ENCODE measurements at places on chromosomes 4 and X.

GRCh38 chr4:108450236-108450898, 170.0 kb upstream of the RPL34 start:
- DNase-seq = no peak

DNA sequence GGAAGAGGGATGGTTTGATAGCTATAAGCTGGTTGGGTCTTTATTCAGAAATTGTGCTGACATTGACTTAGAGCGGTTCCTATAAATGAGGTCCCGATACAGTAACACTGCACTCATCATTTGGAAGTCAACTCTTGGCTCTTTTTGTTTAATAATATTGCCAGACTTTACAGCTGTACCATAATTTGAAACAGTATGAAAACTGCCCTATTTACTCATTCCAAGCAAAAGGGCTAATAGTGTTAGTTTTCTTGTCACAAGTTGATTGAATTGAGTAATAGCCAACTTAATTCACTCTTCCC, 128.4 kb upstream of the LIMCH1 start:
- DNase-seq = no peak

GRCh38 chrX:1649621-1650020, 34.8 kb downstream of the ASMT start:
- DNase-seq = no peak

- no peak for DNase-seq
Measured at GRCh38 chr4:44760142-44760898, 34.0 kb upstream of the GNPDA2 start.

DNA sequence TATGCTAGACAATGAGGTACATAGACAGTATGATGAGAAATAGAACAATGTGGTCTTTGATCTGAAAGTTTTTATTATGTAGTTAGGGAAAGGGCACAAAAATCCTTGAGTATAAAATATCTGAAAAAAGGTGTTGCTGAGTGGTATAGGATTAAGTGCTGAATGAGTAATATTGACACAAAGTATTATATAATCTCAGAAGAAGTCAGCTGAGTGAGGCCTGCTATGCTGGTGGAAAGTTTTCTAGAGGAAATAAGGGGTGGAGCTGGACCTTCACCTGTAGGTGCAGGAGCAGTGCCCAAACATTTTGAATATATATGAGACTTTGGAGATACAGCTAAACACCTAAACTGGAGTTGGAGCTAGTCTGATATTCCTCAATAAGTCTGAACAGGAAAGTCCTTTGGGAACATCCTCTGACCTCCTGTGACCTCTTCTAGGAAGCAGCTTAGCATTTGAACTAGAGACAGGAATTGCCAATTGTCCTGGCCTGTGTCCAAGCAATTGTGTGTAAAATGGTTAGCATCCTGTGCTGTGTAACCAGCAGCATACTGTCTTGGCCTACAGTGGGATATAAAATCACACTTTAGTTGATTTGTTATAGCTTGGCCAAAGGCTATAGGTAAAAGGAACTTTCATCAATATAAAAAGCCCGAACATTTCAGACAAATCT, 285.3 kb downstream of the ANKRD50 start:
- no peak for DNase-seq

DNA sequence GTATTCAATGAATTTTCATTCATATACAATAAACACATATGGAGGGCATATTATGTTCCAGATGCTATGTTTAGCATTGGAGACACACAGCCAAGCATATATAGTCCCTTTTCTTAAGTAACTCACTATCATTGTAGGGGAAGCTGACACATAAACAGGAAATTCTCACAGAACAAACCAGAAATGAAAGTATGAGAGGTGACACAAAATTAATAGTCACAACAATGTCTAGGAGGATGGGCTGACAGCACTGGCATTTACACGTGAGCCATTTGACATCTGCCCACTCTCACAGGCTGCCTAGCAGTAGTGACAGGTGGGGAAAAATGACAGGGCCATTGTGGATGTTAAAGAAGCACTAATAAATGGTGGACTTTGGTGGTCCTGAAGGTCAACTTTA, 2.6 kb upstream of the CNOT6L start:
- no peak for DNase-seq

- no peak for DNase-seq
Measured at GRCh38 chr4:120314969-120315368, 248.3 kb upstream of the MAD2L1 start.

DNA sequence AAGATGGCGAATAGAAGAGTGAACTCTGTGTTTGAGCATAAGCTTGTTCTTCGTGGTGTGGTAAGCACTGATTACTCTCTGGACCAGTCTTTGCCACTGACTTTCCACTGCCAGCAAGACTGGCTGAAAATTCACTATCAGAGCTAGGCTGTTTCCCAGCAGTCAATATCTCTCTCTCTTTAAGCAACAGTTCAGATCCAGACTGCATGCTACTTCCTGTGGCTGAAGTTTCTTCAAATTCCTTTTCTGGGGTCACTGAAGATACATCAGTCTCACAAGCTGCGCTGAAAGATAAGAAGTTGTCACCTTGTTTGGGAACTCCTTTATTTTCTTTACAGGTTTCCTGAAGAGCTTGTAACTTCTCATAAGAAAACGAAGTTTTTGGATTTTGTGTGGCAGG, 54.0 kb upstream of the FAM120C start:
- DNase-seq = no peak

Measured in substantia nigra (tissue), 51 donors.